Nucleus accumbens (tissue), 56 donors: ENCODE measurements at places on chromosomes 7 and 10.

- DNase-seq = no peak
Observed at GRCh38 chr7:23012908-23013714, 819 bp downstream of the HYCC1 start.

- DNase-seq = no peak
Observed at GRCh38 chr10:128115356-128115755, 10.9 kb downstream of the MKI67 start.

DNA sequence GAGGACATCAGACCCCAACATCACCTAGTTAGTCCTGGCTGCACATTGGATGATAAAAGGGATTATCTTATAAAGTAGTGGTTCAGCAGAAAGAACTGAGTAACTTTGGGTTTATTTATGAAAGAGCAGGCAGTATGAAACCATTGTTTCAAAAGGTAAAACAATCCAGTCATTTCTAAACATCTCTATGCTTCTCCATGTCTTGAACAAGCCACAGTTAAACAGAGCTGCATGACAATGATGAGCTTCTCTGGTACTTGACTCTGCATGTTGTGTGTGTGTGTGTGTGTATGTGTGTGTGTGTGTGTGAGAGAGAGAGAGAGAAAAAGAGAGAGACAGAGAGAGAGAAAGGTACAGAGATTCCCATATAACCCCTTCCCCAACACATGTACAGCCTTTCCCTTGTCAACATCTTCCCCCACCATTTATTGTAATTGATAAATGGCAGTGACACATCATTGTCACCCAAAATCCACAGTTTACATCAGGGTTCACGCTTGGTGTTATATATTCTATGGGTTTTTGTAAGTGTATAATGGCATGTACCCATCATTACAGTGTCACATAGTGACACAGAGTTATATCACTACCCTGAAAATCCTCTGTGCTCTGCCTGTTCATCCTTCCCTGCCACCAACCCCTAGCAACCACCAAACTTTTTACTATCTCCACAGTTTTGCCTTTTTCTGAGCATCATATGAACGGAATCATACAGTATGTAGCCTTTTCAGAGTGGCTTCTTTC lies 32.8 kb upstream of the SLC18A3 start:
- no peak for DNase-seq

- no peak for DNase-seq
Observed at GRCh38 chr7:7524121-7524520, 11.6 kb downstream of the COL28A1 start.

- no peak for DNase-seq
Observed at GRCh38 chr7:136359333-136359903, 382.3 kb upstream of the MTPN start.

DNA sequence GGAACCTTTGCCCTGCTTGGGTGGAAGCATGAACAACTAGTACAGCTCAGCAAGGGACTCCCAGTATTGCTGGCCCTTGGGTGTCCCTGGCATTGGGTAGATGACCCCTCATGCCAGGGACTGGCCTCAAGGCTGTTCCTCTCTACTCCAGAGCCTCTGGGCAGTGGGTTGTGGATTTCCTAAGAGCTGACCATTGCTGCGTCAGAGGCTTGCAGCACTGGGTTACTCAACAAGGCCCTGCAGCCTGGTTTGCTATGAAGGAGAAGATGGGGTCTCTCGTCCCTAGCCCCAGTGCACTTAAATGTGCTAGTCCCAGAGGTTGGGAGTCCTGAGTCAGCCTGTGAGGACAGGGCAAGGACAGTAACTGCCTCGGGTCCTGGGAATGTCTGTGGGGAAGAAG lies 2.5 kb downstream of the VSIR start:
- DNase-seq = no peak

DNA sequence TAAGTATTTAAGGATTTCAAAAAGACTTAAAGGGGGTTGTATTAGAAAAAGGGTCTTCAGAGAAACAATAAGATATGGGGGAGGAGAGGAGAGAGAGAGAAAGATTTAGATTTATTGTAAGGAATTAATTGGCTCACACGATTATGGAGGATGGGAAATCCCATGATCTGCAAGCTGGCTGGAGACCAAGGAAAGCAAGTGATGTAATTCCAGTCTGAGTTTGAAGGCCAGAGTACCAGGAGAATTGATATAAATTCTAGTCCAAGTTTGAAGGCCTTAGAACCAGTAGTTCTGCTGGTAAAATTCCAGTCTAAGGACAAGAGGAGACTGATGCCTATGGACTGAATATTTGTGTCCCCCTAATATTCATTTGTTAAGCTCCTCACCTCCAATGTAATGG lies 20.6 kb upstream of the SLC13A1 start:
- DNase-seq = no peak

DNA sequence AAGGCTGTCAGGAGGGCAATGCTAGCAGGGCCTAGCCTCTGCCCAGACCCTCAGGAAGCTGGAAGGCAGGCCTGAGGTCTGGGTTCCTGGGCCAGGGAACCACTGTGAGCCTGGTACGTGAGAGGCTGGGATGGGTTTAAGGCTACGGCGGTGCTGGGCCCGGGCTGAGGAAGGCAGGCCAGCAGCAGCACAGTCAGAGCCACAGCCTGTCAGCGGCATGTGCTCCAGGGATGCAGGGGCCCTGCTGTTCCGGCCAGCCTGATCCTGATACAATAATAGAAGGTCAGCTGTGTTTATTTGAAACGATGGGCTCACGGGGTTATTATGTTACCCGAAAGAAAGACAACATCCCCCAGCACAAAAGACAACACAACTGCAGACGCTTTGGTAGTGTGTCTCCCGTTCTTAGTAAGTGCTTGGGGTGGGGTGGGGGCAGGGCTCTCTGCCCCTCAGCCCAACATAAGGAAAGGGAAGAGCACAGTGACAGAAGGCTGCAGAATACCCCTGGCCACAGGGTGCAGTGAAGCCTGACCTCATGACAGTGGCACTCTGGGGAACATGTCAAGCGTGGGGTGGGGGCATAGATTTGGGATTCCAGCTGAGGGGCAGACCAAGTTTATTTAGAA lies 95.0 kb downstream of the COL13A1 start:
- no peak for DNase-seq

DNA sequence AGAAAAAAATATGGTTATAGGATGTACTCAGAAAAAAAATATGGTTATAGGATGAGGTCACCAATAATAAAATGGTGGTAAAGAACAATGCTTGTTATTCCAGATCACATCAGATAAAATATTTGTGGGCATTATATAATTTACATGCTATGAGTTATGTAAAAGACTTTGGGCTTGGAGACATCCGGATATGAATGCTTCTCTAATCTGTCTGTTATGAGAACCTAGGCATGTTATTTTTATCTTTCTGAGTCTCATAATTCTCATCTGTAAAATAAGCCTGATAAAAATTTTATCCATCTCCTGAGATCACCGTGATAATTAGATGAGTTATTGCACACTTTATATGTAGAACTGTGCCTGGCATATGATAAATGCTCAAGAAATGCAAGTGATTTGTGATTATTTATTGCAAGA lies 37.8 kb downstream of the DKK1 start:
- DNase-seq = no peak

DNA sequence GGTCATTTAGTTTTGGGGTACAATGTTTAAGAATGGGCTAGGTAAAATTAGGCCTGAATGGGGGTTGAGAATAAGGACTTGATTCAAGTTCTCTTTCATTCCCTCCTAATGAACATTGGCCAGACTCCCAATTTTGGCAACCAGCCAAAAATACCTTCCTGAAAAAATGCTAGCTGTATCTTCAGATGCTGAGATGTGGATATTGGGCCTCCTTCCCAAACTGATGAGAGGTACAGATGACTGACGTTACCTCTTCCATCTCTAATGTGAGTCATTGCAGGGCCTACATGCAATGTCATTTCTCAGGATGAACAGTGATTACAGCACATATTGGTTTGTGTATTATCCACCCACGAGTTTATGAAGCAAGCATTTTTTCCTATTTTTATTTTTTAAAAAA lies 151.6 kb downstream of the SND1 start:
- no peak for DNase-seq

GRCh38 chr7:38294926-38295325 lies 21.5 kb upstream of the TARP start:
- no peak for DNase-seq
